ENCODE measurements at places on chromosomes 12 and 14.

DNA sequence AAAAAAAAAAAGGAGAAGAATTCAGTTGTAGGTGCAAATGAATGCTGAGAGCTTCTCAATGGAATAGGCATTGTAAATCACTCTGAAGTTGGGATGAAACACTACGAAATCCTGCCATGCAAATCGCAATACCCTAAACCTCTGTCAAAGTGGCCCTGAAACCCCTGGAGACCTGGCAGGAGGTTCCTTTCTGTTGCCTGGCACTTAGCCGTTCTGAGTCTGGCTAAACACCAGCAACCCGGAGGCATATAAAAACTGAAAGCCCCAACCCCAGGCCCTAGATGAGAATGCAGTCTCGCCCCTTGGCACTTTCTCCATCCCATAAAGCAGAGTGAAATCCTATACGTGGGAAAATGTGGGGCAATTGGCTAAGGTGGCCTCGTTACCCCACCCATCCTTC, 151.5 kb upstream of the PARP11 start:
- peak; percentile 66 for DNase-seq

DNA sequence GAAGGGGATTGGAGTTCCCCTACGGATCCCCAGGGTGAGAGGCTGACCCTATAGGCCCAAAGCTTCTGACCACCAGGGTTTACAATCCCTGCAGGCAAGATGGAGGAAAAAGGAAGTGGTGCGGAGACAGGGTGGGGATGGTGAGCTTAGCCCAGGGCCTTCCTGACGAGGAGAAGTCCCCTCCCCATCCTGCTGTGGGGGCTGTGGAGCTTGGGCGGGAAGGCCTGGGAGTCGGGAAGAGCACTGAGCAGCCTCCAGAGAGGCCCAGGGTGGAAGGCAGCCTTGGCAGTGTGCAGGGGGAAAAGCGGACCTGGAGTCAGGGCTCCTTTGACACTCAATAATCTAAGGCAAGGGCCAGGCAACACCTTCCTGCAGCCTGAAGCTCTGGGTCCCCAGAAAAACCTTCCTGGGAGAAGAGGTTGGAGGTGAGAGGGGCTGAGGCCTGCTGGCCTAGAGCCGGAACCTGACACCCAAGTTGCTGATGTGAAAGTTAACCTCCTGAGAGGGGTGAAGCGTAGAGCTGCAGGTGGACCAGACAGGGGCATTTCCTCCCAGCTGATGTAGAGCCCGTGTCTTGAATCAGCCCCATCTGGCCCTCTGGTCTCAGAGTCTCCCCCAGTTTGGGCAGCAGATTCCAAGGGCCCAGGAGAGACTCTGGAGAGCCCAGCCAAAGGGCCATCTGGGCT, 6.0 kb downstream of the HDAC7 start:
- no peak for DNase-seq

- peak; percentile 56 for DNase-seq
Observed at GRCh38 chr12:53231921-53232645, at the start of gene RARG. RARG (minus strand) TSS chr12:53232209; CDS start chr12:53227545, 4,664 bp downstream.

DNA sequence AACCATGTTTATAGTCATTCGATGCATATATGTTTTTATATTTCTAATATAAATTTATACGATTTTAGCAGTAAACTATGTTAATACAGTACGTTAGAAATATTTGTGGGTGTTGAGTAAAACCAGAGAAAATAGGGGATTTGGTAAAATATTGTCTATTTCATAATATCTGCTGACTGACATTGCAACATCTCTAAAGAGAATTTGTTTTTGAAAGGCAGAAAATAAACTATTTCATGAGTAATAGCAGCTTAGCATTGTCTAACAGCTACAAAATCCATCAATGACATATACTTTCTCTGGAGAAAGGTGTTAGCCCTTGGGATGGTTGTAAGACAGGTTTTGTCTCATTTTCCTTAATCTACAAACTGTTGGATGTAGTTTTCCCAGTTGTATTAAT, 144.9 kb downstream of the PDE3A start:
- DNase-seq, result no peak

- no peak for DNase-seq
Observed at GRCh38 chr12:720231-720941, 32.0 kb upstream of the WNK1 start.

GRCh38 chr12:124802361-124802760, 61.3 kb downstream of the SCARB1 start:
- DNase-seq, result no peak

DNA sequence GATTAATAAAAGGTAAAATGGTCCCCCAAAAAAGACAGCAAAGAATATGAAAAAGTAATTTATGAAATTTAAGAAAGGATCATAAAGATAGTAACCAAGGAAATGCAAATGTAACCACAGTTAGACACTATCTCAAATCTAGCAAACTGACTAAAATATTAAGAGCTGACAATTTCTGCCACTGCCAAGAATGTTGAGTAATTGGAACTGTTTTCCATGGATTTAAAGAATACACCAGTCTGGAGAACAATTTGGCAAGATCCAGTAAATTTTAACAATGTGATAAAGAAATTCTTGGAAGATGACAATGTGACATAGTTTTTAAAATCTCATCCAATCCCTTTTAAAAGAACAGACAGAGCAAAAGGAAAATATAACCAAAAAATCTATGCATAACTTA, 798.0 kb upstream of the MGAT4C start:
- no peak for DNase-seq

DNA sequence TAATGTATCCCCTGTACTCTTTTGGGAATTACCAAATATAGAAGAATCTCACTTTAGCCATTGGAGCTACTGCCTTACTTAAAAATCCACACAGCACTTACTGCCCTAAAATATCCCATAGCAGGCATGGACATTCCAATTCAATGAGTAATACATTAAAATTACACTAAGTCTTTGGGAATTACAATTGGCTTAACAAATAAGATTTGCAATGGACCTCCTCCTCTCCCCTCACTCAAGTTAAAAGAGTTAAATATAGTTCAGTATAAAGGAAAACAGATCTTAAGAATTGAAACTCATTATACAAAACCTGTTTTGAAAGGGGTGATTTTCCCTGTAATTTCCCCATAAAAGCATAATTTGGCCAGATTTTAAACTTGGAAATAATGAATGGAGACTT, 477.1 kb downstream of the SLC16A7 start:
- no peak for DNase-seq

GRCh38 chr12:65728848-65729793, 95.2 kb upstream of the HMGA2 start:
- no peak for DNase-seq

DNA sequence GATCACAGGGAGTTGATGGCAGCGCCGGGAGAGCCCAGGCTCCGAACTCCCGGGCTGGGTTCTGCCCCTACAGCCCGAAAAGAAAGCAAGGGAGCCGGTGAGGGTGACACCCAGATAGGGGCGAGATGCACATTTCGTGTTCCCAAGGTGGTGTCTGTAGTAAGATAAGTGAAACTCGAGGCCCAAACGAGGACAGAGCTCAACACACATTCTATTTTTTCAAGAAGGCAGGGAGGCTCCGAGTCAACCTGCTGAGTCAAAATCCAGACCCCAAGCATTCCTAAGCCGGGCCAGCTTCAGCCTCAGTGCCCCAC, 24.2 kb upstream of the YY1 start:
- no peak for DNase-seq

- no peak for DNase-seq
Observed at GRCh38 chr14:56156096-56156495, 37.9 kb downstream of the PELI2 start.

DNA sequence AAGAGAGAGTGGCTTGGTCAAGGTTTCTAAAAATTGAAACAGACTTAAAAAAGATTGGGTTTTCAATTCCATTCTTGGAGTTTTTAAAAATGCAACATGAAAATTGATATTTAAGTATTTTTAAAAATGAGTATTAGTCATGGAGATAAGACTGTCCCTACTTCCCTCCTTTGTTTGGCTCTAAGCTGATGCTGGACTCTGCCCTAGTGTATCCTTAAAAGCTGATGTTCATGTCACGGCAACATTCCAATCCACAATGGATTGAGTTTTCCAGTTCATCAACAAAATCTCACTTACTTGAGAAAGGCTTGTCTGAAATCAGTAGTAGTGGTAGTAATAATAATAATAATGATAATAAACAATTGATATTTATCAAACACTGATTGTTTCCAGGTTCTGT, 119.0 kb upstream of the SLC38A2 start:
- no peak for DNase-seq

GRCh38 chr12:57142121-57142520, 5.3 kb downstream of the LRP1-AS start:
- DNase-seq, result no peak

DNA sequence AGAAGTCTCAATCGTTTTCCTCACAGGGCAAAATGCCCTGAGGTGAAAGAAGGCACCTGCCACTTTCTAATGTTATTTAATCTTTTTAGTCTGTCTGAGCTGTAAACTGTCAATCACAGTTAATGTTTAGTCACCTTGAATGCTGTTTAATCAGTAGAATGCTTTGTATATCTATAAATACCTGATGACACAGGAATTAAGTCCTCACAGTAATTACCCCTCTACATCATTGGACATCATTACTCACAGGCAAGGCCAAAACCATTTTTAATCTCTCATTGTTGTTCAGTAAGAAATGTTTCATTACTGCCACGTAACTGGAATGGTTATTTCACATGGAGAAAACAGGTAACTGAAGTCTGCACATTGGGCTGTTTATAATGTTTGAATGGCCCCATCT, 178.8 kb downstream of the EXOC5 start:
- DNase-seq, result no peak

DNA sequence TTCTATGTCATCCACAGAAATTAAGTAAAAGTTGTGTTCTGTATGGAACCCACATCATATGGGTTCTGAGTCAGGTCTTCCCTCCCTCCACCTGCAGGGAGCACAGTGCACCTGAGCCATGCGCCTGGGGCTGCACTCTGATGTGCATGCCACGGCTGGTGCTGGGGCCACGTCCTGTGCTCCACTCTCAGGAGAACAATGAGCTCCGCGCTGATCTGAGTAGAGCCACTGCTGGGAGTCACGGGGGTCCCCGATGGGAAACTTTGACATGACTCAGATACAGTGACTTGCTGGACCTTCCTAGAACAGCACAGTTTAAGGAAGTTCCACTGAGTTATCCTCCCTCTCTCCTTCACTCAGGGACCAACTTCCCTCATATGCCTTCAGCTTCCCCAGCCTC, 683.4 kb downstream of the TMEM121 start:
- DNase-seq, result no peak

- DNase-seq, result no peak
Observed at GRCh38 chr12:77720258-77720657, 110.4 kb upstream of the NAV3 start.

- DNase-seq, result peak; percentile 71
Observed at GRCh38 chr12:124786061-124786964, 77.4 kb downstream of the SCARB1 start.

- no peak for DNase-seq
Observed at GRCh38 chr14:68602507-68602906, 190.4 kb downstream of the ZFP36L1 start.

DNA sequence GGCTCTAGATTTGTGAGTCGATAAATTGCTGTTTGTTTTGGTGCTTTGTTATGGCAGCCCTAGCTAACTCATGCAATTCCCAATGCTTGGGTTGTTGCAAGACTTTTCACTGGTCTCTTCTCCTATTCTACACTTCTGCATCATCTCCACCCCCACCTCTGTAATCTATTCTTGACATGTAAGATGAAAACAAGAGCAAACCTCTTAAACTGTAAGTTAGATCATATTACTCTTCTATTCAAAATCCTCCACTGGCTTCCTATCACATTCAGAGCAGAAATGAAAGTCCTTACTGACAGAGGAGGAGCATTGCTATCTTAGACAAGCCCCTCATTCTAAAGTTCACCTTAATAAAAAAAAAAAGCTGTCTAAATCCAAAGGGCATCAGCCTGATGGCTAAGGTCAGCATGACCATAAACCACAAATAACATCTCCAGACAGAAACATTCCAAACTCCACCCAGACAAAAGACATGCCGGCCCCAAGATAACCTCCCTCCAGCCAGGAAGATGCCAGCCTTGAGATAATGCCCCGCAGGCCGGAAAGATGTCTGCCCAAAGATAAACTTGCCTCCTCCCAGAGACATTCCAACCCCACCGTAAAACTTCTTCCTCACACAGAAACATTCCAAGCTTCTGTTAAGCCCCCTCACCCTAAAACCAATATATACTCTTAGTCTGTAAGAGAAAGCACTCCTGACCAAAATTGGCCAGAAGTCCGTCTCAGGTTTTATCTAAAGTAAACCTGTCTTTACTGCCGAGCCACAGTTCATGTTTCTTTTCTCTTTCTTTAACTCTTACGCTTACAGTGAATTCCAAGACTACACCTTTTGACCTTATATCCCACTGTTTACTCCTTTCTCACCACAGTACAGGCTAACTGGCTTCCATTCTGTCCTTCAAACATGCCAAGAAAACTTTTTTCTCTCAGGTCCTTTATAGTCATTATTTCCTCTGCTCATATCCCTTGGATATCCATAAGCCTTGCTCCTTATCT, 308.9 kb downstream of the KCNH5 start:
- DNase-seq, result no peak

DNA sequence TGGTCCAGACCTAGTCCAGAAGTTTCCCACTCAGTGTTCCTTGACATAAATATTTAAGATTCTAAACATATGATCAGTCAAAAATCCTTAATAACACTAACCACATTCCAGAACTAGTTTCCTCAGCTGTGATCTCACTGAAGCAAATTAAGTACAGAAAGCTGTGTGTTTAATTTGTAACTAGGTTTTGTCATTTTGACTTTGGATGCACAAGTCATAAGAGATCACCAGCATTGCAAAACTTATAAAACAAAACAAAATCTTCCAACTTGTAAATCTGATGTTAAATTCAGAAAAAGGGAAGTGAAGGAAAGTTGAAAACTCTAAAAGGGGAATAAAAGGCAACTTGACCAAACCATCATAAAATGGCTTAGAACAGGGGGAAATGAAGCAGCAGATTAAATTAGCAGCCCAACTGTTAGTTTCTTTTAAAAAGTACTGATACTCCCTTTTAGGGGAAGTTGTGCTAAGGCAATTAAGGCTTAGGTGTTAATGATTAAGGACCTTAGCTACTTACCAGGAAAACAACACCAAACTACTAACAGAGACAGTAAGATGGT, 56.6 kb downstream of the SH2B3 start:
- no peak for DNase-seq

GRCh38 chr12:12654691-12655460, 41.1 kb downstream of the GPR19 start:
- DNase-seq, result no peak
